ENCODE measurements at places on chromosomes 3 and 15.

GRCh38 chr3:30042916-30043555, 563.4 kb upstream of the TGFBR2 start:
- no peak for DNase-seq

- DNase-seq, result no peak
These were observed 43.9 kb downstream of the SEMA3G start for GRCh38 chr3:52401021-52401420.

DNA sequence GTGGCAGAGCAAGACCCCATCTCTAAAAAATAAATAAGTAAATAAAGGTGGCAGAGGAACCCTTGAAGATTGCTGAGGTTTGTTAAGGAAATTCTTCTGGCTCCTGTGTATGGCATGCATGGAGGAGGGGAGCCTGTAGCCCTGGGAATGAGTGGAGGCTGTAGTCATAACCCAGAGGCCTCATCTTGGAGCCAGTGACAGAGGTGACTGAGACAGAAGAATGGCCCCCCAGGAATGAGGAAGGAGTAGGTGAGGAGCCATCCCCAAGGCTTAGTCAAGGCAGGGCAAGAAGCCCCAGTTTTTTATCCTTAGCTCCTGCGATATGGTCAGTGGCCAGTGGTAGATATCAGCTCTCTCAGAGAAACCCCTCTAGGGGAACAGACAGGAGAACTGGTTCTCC, 46.5 kb downstream of the BSN start:
- DNase-seq, result no peak

DNA sequence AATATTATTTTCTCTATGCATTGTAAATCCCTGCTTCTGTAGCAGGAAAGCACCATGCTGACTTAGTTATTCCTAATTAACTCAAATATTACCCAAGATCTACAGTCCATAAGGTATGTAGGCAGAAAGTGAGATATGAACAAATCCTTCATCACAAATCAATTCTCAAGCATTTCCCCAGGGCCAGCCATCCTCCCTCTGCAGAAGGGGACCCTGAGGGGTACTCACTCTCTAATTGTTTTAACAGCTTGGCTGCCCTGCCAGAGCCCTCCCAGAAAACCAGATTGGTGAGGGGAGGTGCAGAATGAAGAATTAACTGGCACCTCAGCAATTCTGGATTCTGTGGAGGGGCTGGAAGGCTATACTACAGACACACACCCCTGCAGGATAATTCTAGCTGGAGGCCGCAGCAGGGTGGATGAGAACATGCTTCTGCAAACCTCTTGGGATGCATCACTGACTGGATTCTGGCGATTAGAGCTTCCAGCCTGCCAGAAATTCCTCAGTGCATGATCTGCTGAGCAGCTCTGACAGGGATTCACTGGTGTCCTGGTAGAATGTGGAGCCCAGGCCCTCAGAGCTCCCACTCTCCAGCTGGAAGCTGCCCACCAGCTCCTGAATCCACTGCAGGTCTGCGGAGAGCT, 88.6 kb upstream of the HERC1 start:
- no peak for DNase-seq

DNA sequence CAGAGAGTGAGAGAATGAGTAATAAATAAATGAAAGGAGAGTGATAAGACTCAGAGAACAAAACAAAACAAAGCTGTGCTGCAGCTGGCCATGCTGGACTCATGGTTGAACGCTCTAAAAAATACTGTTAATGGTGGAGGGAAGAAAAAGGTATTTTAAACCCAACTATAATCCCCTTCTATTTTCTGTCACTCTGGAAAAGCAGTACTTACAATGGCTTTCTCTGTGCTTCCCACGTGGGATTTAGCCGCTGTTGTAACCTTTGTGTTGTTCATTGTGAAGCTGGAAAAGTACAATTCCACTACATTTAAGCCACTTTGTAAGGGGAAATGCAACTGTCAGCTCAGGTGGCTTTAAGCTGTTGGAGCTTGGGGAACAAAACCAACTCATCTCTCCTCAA, 917.7 kb downstream of the IGSF11 start:
- no peak for DNase-seq

DNA sequence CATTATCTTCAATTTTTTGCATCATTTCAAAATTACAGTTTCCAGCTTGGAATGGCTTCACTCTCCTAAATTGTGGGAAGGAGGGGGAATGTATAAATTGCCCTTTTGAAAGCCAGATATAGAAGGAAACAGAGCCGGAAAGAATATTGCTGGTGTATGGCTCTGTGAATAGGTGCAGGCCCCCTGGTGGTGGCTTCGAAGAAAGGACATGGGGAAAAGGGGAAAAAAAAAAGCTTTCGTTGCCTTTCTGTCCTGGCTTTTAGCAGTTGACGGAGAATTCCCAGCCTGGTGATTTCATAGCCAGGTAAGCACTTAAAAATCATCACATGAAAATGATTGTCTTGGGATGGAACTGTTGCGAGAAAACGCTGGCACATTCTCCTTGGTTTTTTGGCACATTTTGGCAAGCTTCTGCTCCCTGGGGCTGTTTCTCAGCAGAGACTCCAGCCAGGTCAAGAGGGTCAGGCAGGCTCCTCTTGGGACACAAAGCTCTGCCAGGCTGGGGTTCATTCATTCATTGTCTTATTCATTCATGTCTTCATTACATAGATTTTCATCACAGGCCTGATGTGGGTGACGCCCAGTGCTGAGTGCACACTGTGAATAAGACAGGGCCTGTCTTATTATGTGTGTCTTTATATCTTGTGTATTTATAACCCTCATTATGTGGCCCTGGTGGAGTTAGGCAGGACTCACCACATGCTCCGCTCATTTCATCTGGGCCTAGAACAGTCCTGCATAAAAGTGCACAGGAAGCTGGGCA, 300.0 kb upstream of the TPM1 start:
- DNase-seq, result peak; percentile 49

DNA sequence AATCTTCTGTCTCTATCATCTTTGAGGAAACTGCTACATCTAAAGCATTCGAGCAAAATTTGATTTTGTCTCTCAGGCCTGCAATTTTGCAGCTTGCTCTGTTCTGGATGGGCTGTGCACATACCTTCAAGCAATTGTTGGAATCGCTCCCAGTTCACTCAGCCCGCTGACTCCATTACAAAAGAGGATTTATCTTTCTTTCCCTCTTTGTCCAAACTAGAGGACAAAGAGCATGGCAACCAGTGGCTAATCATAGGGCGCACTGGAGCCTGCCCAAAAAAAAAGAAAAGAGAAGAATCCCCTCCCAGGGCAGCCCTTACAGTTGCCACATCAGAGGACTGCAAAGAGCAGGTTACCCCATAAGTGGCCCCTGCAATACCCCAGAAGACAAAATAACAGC, 49.0 kb upstream of the DUT start:
- DNase-seq, result no peak

DNA sequence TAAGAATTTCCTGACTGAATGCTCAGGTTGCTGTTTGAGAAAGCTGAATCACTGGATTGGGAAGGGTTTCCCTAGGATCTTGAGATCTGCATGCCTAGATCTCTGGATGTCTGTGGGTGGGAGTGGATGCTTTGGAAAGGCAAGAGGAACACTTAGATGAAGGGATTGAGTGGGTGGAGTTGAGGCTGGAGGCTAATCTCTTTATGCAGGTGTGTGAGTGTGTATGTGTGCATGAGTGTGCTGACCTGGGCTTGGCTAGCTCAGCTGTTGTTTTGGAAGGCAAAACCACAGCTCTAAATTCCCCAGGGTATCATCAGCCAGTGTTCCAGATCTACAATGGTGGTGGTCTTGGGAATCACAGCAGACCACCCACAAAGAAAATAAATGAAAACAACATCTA, 60.5 kb downstream of the CLDN1 start:
- DNase-seq, result no peak

DNA sequence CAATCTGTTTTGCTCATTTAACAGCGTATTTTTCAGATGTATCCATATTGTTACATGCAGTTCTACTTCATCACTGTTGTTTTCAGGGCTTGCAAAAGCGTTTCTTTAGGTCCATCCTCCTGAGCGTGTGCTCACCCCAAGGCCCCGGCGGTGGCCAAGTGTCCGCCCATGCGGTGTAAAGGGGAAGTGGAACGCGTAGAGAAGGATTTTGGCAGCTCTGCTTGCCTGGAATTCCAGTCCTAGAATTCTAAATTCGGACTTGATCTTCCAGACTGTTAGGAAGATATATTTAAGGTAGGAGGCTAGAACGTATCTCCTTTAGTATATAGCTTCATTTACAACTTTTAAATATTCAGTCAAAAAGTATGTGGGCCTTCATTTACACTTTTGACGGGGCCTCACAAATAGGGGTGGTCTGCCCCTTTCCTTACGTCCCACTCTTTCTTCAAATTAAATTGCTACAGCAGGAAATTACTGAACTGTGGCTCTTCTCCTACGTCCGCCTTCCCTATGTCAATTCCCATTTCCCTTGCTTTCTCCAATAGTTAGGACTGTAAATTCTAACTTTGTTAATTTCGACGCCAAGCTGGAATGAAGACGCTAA, 609 bp upstream of the TBC1D23 start:
- no peak for DNase-seq
